ENCODE measurements at places on chromosomes 7 and 10. TPM values are rescaled to one million over a fixed set of nuclear protein-coding genes. Genes with fewer than 3 reads are reported as not detected.

DNA sequence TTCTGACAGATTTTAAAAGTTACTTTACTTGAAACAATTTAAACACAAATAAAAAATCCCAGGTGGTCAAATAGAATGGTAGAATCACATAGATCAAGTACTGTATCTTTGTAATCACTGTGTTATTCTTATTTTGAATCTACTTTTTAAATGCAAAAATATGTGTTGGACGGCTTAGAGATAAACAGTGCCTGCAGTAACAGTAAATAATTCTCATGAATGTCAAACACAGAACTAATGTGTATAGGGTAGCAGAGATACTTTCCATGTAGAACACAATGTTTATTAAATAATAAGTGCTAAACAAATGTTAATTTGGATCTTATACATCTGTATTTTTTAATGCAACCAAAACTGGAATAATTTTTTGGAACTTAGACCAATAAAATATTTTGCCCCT is 1199.4 kb downstream of the SORCS1 start:
- H3K27me3 ChIP-seq = no peaks in the 10 kb centered on the region
- H3K4me1 ChIP-seq = no peaks in the 10 kb centered on the region
- H3K27ac ChIP-seq = no peak overlapping the region
- H3K36me3 ChIP-seq = no peaks in the 10 kb centered on the region

DNA sequence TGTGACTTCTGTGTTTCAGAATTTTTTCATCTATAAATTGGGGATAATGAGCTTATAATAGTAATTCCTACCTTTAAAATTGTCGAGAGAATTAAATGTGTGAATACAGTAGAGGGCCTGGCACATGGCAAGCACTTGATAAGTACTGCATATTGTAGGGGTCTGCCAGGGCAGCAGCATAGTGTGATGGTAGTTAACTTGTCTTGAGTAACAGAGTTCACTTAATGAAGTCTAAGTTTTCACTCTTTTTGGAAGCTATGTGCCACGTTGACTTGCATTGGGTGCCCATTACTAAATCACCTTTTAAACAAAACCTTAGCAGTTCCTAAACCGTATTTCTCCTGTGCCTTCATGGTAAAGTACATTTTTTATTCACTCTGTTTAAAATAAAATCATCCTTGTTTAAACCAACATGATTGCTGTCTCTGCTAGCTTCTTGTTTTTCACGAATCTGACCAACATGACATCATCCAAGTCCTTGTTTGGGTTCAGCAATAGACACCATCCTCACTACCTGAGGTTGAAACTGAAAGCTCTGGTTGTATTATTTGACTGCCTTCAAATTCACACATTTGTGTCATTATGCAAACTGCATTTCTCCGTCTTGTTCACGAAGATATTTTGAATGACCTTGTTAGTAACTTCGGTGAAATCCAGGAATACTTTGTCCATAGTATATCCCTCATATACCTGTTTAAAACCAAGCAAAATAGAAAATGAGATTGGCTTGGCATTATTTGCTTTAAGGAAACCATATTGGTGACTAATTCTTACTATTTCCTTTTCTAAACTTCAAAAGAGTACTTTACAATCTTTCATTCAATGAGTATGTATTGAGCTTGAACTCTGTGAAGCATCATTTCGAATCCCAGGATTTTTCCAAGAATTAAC is 340.2 kb downstream of the SUGCT start:
- no peak overlapping the region for H3K27ac ChIP-seq
- H3K36me3 ChIP-seq = no peaks in the 10 kb centered on the region
- no peak for DNase-seq

GRCh38 chr7:96402913-96403312 is 81.0 kb upstream of the SLC25A13 start:
- no peaks in the 10 kb centered on the region for H3K36me3 ChIP-seq
- no peaks in the 10 kb centered on the region for H3K27me3 ChIP-seq
- no peaks in the 10 kb centered on the region for H3K4me1 ChIP-seq
- DNase-seq = no peak
- H3K27ac ChIP-seq = no peak overlapping the region
- no peak overlapping the region for H3K4me3 ChIP-seq

DNA sequence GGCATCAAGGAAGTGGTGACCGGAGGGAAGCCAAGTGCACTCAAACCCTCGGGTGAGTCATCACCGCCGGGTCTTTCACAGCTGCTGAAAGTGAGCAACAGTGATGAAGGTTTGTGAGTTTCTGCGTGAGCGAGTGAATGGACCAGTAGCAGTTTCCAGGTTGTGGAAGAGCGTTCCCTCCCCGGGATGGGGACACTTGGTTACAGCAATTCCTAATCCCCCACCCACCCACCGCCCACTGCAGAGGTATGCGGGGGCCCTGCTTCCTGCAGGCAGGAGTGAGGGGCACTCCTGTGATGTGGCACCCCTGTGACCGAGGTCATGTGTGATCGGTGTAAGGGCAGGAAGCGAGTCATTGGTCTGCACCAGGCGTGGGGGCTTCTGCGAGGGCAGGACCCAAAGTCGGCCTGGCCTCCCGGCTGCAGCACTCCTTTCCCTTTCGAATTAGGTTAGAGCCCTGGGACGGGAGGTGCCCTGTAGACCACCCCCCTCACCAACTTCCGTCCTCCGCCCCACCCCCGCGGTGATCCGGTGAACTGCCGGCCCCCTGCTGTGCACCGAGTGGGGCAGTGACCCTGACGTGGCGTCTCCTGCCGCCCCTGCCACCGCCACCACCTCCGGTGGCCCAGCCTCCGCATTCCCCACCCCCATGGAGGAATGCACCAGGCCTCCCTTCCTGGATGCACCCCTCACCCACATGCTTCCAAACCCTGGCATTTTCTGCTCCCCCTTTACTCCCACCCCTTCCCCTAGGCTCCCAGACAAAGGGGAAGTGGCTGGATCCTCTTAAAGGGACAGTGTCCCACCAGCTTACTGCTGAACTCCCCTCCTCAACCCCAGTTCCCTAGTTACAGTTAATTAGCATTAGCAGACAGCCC is 10.9 kb downstream of the LIMK1 start:
- H3K27me3 ChIP-seq = no peaks in the 10 kb centered on the region
- H3K36me3 ChIP-seq = peaks cover 10% of the 10 kb centered on the region
- peak; percentile 96 for DNase-seq
- H3K27ac ChIP-seq = peak overlapping the region; percentile 65
- H3K4me1 ChIP-seq = peaks cover 32% of the 10 kb centered on the region
- peak overlapping the region; percentile 32 for H3K4me3 ChIP-seq

Gene SLC39A12
- not detected for total RNA-seq

DNA sequence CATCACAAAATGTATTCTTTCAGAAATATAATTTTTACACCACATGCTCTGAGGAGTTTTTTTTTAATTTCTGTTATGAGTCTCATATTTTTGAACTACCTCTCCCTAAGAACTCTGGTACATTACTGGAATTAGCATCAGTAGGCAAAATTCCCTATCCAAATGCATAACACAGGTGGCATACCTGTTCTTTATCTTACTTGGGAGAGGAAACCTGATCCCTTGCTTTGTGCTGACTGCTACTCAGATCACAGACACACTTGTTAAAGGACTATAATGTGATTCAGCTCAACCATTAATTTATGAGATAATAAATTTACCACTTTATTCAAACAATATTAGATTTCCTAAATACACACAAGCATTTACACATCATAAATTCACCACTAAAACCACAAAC is 617.2 kb downstream of the GRM8 start:
- no peak overlapping the region for H3K4me3 ChIP-seq
- H3K4me1 ChIP-seq = no peaks in the 10 kb centered on the region
- no peak overlapping the region for H3K27ac ChIP-seq
- DNase-seq = no peak
- no peaks in the 10 kb centered on the region for H3K27me3 ChIP-seq

Gene C7orf57
- total RNA-seq = not detected

- H3K4me3 ChIP-seq = no peak overlapping the region
- no peak overlapping the region for H3K27ac ChIP-seq
- no peaks in the 10 kb centered on the region for H3K36me3 ChIP-seq
- no peaks in the 10 kb centered on the region for H3K27me3 ChIP-seq
- H3K4me1 ChIP-seq = no peaks in the 10 kb centered on the region
Observed at GRCh38 chr10:49335364-49335972, 36.5 kb downstream of the C10orf71 start.

GRCh38 chr7:55017841-55018240 is 976 bp upstream of the EGFR start:
- no peaks in the 10 kb centered on the region for H3K27me3 ChIP-seq
- no peaks in the 10 kb centered on the region for H3K36me3 ChIP-seq
- DNase-seq = no peak
- H3K27ac ChIP-seq = peak overlapping the region; percentile 93

- no peaks in the 10 kb centered on the region for H3K4me1 ChIP-seq
- H3K4me3 ChIP-seq = no peak overlapping the region
- H3K36me3 ChIP-seq = no peaks in the 10 kb centered on the region
- H3K27ac ChIP-seq = peak overlapping the region; percentile 56
- no peaks in the 10 kb centered on the region for H3K27me3 ChIP-seq
- peak; percentile 67 for DNase-seq
Observed at GRCh38 chr7:2853147-2853546, 9.0 kb upstream of the GNA12 start.

- no peak for DNase-seq
- H3K27ac ChIP-seq = no peak overlapping the region
- no peaks in the 10 kb centered on the region for H3K27me3 ChIP-seq
- no peak overlapping the region for H3K4me3 ChIP-seq
- peaks cover 9% of the 10 kb centered on the region for H3K4me1 ChIP-seq
Observed at GRCh38 chr10:21950566-21950965, 53.0 kb downstream of the DNAJC1 start.

Gene TIAL1
- total RNA-seq = 39.2 TPM

Gene TMEM229A
- total RNA-seq = 1.1 TPM

Gene JAKMIP3
- total RNA-seq = 0.44 TPM

GRCh38 chr10:49117376-49118070 is 2.2 kb upstream of the VSTM4 start:
- DNase-seq = peak; percentile 54
- peaks cover 22% of the 10 kb centered on the region for H3K4me1 ChIP-seq
- no peaks in the 10 kb centered on the region for H3K36me3 ChIP-seq
- no peaks in the 10 kb centered on the region for H3K27me3 ChIP-seq
- H3K27ac ChIP-seq = peak overlapping the region; percentile 23

GRCh38 chr7:73844131-73844547 is 1.8 kb upstream of the METTL27 start:
- DNase-seq = no peak
- no peak overlapping the region for H3K4me3 ChIP-seq
- no peak overlapping the region for H3K27ac ChIP-seq
- peaks cover 11% of the 10 kb centered on the region for H3K4me1 ChIP-seq

- no peaks in the 10 kb centered on the region for H3K27me3 ChIP-seq
- H3K27ac ChIP-seq = peak overlapping the region; percentile 63
- no peaks in the 10 kb centered on the region for H3K36me3 ChIP-seq
- no peak overlapping the region for H3K4me3 ChIP-seq
- H3K4me1 ChIP-seq = no peaks in the 10 kb centered on the region
Observed at GRCh38 chr10:3527869-3528268, 257.1 kb downstream of the KLF6 start.

GRCh38 chr7:128322040-128322643 is 21.6 kb downstream of the RBM28 start:
- H3K4me1 ChIP-seq = peaks cover 12% of the 10 kb centered on the region
- no peak overlapping the region for H3K4me3 ChIP-seq

GRCh38 chr7:48299580-48300169 is 128.4 kb downstream of the ABCA13 start:
- no peaks in the 10 kb centered on the region for H3K36me3 ChIP-seq
- no peaks in the 10 kb centered on the region for H3K4me1 ChIP-seq
- H3K27me3 ChIP-seq = no peaks in the 10 kb centered on the region
- H3K4me3 ChIP-seq = no peak overlapping the region

Data from right atrium auricular region (tissue), 2 donors.